ENCODE measurements at places on chromosomes 7 and 10.

DNA sequence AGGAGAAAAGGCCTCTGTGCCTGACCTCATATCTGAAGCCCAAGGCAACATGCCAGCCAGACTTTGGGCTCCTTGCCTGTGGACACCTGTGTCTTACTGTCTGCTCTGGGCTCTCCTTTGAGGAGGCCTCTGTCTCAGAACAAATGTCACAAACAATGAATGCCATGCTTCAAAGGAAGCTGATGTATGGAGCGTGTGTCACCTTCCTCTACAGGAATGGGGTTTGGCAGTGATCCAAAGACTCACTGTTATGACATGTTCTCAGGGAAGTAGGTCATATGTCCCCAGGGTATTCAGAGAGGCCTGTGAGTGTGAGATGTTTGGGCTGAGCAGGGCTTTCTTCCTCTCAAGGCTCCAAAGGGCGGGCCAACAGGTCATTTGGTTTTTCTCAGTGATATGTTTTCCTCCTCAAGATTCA, 38.4 kb downstream of the PTPRE start:
- no peak for DNase-seq

DNA sequence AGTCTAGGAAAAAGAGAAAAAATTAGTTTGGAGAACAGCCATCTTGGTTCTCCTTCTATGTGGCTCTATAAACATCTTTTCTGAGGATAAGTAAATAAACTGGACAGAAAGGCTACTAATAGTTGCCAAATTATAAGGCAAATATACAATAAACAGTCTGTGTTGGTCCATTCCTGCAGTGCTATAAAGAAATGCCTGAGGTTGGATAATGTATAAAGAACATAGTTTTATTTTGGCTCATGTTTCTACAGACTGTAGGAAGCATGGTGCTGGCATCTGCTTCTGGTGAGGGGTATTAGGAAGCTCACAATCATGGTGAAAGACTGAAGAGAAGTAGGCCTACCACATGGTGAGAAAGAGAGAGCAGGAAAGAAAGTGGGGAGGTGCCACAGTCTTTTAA, 209.7 kb downstream of the MACC1 start:
- no peak for DNase-seq

- DNase-seq = no peak
Measured at GRCh38 chr7:129777993-129778769, 166.7 kb downstream of the NRF1 start.

GRCh38 chr7:127665922-127666321, 13.9 kb downstream of the SND1 start:
- peak; percentile 74 for DNase-seq

DNA sequence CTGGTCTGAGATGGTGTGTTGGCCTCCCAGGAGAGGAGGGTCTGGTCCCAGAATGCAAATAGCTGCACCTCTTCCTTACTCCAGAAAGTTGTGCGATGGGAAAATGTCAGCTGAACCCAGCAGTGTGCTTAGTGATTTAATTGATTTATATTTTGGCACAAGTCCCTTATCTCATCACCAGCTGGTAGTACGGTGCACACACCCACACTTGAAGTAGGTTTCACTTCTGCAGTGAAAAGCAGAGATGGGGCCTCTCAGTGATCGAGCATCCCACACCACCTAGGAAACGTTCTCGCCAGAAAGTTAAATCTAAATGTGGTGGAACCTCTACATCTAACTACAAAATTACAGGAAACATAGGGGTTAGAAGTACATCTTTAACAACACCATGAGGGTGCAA, 80.4 kb downstream of the UBE3C start:
- no peak for DNase-seq

- peak; percentile 21 for DNase-seq
Measured at GRCh38 chr10:1602037-1602484, 135.3 kb downstream of the ADARB2 start.

GRCh38 chr7:67777119-67777518, 780.5 kb downstream of the TYW1 start:
- DNase-seq = no peak

GRCh38 chr10:116120688-116121455, 152.1 kb downstream of the GFRA1 start:
- peak; percentile 73 for DNase-seq

GRCh38 chr10:133160826-133161471, 930 bp downstream of the KNDC1 start:
- DNase-seq = no peak

DNA sequence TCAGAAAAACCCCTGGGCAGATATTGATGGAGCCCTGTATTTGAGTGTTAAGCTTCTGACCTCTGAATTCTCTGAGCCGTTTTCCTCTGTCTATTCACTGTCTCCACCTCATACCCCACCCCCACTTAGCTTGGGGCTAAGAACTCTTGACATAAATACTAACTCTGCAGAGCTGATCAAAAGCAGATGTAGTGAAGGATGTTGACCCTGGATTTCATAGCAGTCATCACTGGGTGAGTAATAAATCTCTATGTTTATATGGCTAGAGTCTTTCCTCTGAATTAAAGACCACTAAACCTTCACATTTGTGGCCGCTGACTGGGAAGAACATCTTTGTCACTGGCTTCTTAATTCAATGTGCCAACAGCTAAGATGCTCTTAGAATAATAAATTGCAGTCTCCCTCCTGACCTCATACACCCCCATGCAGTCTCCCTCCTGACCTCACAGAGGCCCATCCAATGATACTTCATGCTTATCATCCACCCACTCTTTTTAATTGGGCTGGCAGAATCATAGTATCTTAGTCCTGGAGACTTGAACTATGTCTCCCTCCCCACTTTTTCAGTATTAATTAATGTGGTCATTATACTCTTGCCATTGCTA, 78.0 kb upstream of the MACROH2A2 start:
- no peak for DNase-seq

GRCh38 chr7:79282882-79283602, 170.4 kb downstream of the MAGI2 start:
- no peak for DNase-seq

DNA sequence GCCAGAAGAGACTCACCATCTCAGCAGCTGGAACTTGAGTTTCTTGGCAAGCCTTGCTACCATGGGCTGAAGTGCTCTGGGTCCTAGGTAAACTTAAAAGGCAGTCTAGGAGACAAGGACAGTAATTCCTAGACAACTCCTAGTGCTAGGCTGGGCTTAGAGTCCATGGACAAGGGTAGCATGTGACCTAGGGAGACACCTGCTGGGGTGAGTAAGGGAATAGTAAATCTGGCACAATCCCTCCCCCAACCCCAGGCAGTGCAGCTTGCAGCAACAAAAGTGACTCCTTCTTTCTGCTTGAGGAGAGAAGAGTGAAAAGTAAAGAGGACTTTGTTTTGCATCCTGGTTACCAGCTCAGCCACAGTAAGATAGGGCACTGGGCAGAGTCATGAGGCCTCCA, 316.5 kb upstream of the IMMP2L start:
- peak; percentile 22 for DNase-seq

GRCh38 chr7:40058026-40058425, 76.4 kb downstream of the MPLKIP start:
- no peak for DNase-seq

GRCh38 chr10:86261941-86262687, 104.5 kb downstream of the GRID1 start:
- DNase-seq = peak; percentile 83

DNA sequence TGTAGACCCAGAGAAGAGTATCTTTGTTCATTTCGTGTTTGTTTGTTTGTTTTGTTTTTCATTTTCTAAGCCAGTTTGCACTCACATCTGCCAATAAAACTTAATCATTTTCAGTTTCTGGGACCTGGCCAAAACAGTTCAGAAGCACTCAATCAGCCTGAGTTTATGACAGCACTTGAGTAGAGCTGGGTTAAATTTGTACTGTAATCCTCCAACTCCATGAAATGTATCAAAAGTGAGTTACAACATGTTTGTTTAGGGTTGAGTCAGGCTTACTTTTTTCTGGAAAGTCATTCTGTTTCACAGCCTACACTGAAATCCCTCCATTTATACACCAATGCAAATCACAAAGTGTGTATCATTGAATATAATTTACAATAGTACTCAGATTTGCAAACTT, 91.9 kb downstream of the ZWINT start:
- DNase-seq = no peak

GRCh38 chr7:5266191-5267028, 16.3 kb upstream of the SLC29A4 start:
- peak; percentile 72 for DNase-seq

DNA sequence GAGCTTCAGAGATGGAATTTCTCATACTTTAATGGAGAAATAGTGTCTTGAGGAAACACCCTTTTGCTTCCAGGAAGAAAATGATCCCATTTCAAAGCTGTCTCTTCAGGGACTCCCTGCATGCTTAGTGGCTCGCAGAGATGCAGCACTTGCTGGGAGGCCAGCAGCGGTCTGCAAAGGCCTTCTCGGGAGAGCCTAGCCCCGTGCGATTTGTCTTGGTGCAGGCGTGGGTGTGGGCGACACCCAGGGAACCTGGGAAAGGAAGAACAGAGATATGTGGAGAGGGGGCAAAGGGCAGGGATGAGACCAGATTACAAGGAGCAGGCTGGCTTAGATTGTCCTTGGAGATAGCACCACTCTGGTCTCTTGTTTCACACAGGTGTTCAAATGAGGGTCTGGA, 352.3 kb upstream of the PODXL start:
- no peak for DNase-seq

DNA sequence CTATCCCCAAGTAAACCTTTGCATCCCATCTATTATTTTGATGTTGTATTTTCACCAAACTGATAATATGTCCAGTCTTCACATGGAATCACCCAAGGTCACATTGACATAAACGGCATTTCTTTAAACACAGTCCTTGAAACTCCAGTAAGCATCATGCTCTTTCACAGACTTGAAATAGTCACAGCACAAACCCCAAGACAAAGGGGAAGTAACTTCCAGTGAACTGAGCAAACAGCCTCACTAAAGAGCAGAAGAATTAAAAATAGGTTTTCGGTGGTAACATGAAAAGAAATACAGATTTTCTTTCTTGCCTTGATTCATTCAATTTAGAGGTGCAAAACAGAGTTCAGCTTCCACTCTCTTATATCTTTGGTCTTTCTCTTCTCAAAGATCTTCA, 253.7 kb downstream of the SFMBT2 start:
- DNase-seq = no peak

DNA sequence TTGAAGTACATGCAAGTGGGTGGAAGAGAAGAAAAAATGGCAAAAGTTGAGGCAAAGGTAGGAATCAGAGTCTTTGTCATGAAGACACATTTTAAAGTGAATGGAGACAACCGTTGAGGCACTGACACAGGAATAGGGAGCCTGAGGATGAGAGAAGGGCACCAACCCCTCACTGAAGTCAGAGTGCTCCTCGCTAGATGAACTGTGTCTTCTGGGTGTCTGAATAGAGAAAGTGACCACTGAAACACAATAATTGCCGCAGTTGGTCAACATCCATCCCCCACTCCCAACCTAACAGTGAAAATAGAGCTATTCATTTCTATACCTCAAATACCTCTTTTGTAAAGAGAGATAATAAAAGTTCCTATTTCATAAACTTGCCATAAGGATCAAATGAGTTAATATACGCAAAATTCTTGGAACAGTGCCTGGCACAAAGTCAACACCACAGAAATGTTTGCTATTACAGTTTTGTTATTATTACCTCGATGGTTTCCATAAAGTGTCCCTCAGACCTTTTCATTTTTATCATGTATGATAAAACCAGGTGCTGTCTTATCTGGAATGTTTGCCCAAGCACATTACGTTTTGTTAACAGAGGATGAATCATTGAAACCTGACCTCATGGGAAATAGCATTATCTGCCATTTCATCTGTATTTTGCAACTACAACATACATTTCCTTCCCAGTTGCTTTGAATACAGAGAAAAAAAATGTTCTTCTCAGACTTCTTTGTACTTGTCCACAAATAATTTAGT, 61.8 kb upstream of the SP4 start:
- no peak for DNase-seq

- no peak for DNase-seq
Measured at GRCh38 chr10:100025576-100025975, 15.8 kb upstream of the DNMBP start.

DNA sequence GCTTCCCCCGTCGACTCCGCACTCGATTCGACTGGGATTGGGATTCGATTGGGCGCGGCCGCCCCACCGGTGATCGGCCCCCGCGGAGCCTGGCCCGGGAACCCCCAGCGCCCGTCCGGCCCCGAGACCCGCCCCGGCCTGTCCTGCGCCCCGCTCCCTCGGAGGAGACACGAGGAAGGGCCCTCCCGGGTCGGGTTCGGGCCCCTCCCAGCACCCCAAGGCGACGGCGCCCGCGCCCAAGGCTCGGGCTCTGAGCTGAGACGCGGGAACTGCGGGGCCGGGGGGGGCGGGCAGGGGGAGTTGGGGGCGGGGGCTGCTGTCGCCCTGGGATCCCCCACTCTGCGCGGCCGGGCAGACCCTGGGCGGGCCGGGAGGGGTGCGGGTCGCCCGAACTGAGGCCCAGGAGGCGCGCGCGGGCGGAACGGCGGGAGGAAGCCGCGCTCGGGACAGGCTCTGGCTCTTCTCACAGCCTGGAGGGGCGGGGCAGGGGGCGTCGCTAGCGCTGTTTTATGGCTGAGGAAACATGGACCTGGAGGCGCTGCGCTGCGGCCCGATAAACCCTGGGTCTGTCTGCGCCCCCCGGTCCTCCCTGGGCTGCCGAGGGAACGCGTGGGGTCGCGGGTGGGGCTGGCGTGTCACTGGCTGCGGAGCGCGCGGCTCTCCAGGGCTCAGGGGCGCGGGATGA, 1.7 kb upstream of the NKX6-2 start:
- peak; percentile 66 for DNase-seq

- no peak for DNase-seq
Measured at GRCh38 chr7:118327174-118327573, 102.7 kb downstream of the ANKRD7 start.

All from mesendoderm (in vitro differentiated cells).